ENCODE measurements at places on chromosomes 5 and 9. TPM values are rescaled to one million over a fixed set of nuclear protein-coding genes. Genes with fewer than 3 reads are reported as not detected.

The CYLC2 gene
- total RNA-seq = not detected

The LSM11 gene
- total RNA-seq = 4.6 TPM

The RLN1 gene
- total RNA-seq = 0.80 TPM

The KLHL9 gene
- total RNA-seq = 16.6 TPM

The CDH9 gene
- not detected for total RNA-seq

The PTGES gene
- total RNA-seq = not detected

The SNCB gene
- not detected for total RNA-seq

The SOHLH1 gene
- total RNA-seq = not detected

The PIP5K1B gene
- 4.7 TPM for total RNA-seq

The DNAJB5 gene
- total RNA-seq = 3.9 TPM

The LCNL1 gene
- total RNA-seq = not detected

Measured in T-helper 1 cell treated with Interleukin-12 subunit alpha and Interleukin-12 subunit beta and Interleukin-4 antibody, amounts not matched to agents 30 ng/mL and 1 ng/mL, for 36 hours (primary cell).